Stimulated activated naive B cell treated with anti-CD40 and anti-IgM and Interleukin-4, amounts not matched to agents 10 μg/mL and 1 μg/mL and 100 μg/mL, for 72 hours (primary cell): ENCODE measurements at places on chromosomes 6 and 20.
A peak's percentile ranks its signal among the peaks of the same experiment; 100 is the strongest.

DNA sequence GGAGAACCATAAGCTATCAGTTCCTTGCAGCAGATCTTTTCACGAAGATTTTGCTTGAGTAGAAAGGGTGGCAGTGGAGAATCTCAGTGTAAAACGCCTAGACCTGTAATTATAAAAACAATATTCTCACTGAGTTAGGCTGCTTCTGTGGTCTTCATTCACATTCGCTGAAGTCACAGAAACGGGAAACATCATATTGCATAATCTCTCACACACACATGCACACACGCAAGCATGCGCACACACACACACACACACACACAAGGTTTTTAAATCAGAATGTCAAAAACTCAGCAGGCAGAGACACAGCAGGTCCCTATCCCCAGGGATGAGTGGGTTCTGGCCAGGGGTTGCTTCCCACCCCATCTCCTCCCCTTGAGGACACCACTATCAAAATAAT is 175.5 kb downstream of the ATXN1 start:
- DNase-seq = no peak

GRCh38 chr6:145704143-145704781 is 31.1 kb downstream of the EPM2A start:
- no peak for DNase-seq

GRCh38 chr20:39716796-39717341 is 754.7 kb downstream of the DHX35 start:
- DNase-seq = no peak

DNA sequence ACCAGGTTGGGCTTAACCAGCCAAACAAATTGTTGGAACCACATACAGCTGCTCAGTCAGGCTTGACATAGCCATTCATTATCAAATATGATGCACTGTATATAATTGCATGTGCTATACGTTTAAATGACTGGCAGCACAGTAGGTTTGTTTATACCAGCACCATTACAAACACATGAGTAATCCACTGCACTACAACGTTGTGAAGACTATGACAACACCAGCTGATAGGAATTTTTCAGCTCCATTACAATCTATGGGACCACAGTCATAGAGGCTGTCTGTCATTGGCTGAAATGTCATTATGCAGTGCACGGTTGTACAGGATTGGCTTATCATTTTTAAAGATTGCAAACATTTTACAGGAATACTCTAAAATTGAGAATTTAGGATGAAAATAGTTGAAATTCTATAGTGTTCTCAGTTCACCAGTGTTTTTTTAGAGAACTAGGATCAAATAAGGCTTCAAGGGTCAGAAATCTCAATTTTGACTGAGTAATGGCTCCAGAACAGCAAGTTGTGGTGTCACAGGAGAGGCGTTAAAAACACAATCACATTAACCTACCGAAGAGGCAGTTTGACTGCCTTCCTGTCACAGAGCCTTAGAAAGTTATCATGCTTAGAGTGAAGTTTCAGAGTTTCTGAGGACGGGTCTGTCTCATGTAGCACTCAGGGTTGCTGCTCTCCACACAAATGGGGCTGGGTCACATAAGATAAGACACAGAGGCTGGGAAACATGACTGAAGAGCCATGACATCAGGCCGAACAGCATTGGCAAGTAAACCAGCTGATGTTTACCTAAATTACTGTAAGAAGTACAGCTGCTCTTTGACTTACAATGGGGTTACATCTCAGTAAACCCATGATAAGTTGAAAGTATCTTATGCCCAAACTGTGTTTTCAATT is 60.7 kb upstream of the SMLR1 start:
- DNase-seq = no peak

DNA sequence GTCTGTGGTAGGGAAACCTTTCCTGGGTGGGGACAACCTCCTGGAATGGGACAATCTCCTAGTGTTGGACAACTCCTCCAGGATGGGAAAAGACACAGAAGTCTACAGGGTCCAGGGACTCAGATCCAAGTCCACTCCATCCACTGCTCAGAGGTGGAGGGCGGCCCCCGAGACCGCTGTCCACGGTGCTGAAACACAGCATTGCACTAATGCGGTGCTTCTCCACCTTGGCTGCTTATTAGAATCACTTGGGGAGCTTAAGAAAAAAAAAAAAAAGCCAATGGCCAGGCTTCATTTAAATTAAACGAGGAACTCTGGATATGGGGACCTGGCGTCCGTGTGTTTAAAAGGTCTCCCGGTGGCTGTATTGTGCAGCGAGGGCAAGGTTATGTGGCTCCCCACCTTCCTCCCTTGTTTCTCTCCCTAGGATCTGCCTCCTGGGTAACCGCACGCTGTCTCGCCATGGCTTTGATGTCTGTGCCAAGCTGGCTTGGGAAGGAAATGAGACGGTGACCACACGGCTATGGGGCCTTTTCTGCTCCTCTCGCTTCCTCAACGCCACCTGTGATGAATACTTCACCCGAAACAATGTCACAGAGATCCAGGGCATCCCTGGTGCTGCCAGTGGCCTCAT is 12.0 kb downstream of the SLC12A5 start:
- no peak for DNase-seq

GRCh38 chr20:15339264-15339663 is 1001.9 kb upstream of the FLRT3 start:
- no peak for DNase-seq

DNA sequence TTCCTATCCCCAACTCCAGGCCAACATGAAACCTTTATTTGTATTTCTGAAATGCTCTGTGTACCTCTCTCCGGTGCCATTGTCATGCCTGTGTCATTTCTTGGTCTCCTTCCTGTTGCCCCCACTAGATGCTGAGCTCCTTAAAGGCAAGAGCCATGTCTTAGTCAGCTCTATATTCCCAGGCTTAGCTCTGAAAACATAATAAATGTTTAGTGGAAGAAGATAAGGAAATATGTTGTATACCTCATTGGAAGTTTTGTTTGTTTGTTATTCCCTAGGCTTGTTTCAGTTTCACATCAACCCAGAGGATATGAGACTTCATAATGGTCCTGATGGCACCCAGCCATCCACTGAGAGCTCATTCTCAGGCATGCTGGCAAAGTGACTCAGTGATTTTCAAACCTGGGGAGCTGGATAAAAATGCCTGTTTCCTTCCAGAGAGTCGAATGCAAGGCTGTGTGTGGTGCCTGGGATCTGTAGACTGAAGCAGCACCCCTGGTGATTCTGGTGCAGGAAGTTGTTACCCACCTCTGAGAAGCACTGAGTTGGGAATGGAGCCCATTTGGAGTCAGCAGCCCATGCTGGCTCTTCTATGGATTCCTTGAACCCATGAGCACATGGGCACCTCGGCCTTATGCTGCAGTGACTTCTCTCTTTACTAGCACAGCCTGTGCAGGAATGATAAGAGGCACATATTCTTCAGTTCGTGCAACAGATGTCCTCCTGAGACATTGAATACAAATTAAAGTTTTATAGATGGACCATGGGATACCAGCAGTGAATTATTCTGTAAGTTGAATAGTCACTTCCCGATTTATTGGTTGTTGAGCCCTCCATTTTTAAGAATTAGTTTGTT is 205.2 kb downstream of the FARS2 start:
- DNase-seq = no peak

DNA sequence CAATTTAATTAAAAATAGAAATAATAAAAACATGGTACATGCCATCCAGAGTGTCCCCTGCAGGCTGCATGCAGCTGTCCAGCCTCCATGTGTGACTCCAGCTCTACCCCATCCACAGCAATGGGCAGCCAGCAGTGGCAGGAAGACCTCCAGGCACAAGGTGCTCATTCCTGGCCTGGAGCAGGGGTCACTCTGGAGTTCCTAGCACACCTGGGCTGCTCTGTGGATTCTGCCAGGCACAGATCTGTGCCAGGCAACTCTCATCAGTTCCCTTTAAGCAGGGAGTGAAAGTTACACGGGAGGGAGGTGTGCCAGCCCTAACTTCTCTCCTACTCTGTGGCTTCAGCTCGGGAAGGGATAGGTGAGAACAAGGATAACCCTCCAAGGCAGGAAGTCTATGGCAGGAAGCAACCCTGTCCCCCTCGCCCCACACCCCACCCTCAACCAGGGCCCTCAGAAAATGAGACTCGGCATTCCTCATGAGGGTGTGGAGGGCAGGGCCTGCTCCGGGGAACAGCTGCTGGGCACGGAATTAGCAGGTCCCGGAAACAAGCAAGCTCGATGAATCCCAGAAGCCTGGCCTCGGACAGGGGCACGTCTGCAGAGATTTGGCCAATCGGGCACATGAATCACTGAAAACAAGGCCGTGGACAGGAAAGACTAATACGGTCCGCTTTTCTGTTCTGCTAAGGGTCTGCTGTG is 10.0 kb downstream of the JPH2 start:
- no peak for DNase-seq

DNA sequence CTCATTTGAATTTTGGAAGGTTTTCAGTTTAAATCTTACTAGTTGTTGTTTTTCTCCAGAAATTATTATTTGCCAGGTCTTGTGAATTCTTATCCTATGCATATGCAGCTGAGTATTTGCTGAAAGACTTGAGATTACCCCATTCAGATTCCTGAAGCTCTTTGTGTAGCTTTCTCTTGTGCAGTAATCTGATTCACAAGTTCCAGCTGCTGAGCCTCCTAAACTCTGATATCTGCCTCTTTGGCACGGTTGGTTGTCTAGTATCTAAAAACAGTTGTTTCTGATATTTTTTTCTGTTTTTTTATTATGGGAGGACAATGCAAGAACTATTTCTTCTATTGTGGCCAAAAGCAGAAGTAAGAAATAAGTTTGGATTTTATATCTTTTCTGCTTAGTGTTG is 863.9 kb upstream of the MANEA start:
- DNase-seq = no peak

- DNase-seq = no peak
Measured at GRCh38 chr20:58146746-58147140, 81.7 kb downstream of the ANKRD60 start.

GRCh38 chr6:105753620-105754211 is 332.4 kb upstream of the PRDM1 start:
- DNase-seq = no peak

DNA sequence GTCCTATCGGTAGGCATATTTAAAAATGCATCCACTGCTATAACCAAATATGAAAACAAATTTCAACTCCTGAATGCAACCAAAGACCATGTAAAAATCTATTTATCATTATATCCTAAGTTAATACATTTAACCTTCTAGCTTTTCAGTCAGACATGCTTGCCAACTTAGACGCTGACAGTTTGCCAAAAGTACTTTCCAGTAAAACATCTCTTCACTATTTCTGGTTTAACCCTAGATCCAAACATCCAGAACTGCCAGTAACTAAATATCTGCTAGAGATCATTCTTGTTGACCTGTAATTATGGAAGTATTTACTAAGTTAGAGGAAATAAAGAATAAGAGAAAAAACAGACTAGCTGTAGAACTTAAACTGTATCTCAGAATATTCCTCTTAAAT is 210.2 kb upstream of the THEMIS start:
- no peak for DNase-seq

GRCh38 chr20:23200914-23201313 is 114.8 kb upstream of the CD93 start:
- DNase-seq = peak; percentile 4

- no peak for DNase-seq
Measured at GRCh38 chr6:159152782-159153181, 16.4 kb upstream of the FNDC1 start.

- DNase-seq = no peak
Measured at GRCh38 chr20:17720755-17721154, 21.0 kb downstream of the BANF2 start.

DNA sequence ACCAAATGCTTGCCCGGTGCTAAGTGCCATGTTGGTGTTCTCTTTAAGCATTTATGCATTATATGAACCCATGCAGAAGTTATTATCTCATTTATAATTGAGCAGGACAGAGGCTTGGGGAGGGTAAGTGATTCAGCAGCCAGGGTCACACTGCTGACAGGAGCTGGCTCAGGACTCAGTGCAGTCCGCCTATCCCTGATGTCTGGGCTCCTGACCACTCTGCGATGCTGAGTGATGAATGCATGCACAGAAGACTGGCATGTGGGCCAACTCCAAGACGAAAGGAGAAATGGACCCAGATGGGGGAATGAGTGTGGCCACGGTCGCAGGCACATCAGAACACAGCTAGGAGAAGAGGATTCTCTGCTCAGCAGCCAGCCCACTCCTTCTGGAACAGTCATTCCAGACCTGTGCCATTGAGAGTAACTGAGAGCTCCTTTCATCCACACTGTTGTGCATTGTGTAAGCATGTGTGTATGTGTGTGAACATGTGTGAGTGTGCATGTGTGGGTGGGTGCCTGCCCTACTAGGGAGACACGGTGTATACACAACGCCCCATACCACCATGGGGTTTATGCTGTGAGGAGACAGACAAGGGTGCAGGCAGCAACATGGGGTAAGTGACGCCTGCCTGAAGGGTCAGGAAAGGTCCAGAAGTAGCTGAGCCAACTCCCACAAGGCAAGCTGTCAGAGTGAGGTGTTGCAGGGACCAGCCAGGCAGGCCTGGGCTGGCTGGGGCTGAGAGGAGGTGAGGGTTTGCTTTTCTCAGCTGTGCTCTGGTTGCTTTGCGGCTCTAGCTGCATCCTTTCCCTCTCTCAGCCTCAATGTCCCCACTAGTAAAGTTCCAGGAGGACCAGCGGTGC is 97.8 kb upstream of the PMEPA1 start:
- DNase-seq = no peak

DNA sequence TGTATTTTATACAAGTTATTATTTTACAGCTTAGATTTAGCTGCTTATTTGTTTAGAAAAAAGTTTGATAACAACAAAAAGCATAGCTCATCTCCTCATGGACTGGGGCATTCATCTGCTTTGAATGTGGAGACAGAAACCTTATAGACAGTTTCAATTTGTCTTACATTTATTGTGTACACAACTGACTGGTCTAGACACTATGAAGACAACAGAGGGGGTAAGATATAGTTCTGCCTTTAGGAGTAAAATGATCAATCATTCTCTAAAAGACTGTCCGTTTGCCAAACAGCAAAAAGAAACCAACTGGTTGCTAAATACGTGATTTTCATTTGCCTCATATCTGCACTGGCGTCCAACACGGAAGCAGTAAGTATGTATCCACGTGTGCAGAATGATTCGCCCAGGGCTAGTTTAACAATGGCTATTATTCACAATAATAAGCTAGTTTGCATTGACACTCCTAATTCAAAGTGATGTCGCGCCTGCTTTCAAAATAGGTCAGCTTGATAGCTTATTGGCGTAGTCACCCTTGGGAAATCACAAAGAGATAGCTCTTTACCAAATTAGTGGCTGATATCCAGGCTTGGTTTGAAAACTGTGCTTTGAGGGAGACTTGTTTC is 153.6 kb downstream of the BMP2 start:
- DNase-seq = no peak

DNA sequence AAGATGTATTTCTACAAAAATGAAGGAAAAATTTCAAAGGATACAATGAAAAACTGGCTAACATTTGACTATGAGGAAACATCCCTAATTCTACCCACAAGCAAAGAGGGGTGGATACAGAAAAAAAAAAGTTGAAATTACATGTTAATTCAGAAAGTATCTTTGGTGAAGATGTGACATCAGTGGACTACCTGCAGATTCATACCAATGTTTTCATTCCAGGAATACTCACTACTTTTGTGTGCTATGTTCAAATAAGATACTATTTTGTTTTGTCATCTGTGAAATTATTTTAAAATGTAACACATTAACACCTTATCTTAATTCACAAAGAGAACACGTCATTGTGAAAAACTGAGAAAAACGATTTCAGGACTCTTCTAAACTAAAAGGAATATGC is 159.3 kb upstream of the SHLD1 start:
- no peak for DNase-seq

GRCh38 chr20:11783102-11783850 is 134.4 kb upstream of the BTBD3 start:
- no peak for DNase-seq

- DNase-seq = no peak
Measured at GRCh38 chr6:106512968-106513574, 116.2 kb downstream of the RTN4IP1 start.
